ENCODE measurements at places on chromosomes 2 and 18. TPM values are rescaled to one million over a fixed set of nuclear protein-coding genes. Genes with fewer than 3 reads are reported as not detected.

The SRD5A2 gene
- 0.06 TPM for total RNA-seq

The CNTNAP5 gene
- not detected for total RNA-seq

The PIAS2 gene
- total RNA-seq = 8.7 TPM

The GKN1 gene
- 0.94 TPM for total RNA-seq

The LBX2 gene
- 3.5 TPM for total RNA-seq

The FAP gene
- total RNA-seq = not detected

The CCDC150 gene
- 5.3 TPM for total RNA-seq

The AFTPH gene
- 23.4 TPM for total RNA-seq

The SERPINB5 gene
- total RNA-seq = 0.13 TPM

The DPP4 gene
- 1.1 TPM for total RNA-seq

The PPP1R7 gene
- total RNA-seq = 58.0 TPM

The SERPINB3 gene
- total RNA-seq = 0.16 TPM

Measured in A549 treated with Hydrocortisone at 1 μM for 4 hours (cell line).